ENCODE measurements at places on chromosomes 13 and 19.

DNA sequence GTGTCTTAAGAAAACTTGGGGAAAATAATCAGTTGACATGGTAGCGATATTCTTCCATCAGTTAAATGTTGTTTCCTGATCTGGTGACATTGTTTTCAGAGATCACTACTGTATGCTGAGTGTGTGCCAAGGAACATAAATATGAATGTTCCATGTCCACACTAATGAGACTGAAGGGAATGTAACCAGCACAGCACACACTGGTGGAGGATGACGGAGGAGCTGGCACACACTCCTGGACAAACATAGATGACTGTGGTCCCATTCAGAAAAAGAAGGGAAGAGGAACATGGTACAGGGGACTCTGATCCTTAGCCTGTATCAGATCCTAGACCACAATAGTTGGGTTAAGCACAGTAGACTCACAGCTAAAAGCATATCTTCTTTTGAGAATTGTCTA is 574.8 kb downstream of the MYO16 start:
- DNase-seq, result no peak

DNA sequence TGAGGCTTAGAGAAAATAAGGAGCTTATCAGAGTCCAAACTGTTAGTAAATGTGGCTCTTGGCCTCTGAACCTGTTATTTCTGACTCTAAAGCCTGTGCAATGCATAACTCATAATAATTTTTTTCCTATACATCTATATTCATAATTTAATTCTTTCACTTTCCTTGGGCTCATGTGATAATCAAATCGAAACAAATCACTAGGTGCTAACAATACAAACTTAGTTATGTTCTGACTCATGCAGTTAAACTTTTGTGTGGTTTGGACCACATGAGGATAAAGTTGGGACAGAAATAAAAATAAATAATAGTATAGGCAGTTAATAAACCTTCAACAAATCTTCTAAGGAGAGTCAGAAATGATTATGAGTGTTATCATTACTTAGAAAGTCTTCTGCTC is 1629.0 kb downstream of the OLFM4 start:
- DNase-seq, result no peak

DNA sequence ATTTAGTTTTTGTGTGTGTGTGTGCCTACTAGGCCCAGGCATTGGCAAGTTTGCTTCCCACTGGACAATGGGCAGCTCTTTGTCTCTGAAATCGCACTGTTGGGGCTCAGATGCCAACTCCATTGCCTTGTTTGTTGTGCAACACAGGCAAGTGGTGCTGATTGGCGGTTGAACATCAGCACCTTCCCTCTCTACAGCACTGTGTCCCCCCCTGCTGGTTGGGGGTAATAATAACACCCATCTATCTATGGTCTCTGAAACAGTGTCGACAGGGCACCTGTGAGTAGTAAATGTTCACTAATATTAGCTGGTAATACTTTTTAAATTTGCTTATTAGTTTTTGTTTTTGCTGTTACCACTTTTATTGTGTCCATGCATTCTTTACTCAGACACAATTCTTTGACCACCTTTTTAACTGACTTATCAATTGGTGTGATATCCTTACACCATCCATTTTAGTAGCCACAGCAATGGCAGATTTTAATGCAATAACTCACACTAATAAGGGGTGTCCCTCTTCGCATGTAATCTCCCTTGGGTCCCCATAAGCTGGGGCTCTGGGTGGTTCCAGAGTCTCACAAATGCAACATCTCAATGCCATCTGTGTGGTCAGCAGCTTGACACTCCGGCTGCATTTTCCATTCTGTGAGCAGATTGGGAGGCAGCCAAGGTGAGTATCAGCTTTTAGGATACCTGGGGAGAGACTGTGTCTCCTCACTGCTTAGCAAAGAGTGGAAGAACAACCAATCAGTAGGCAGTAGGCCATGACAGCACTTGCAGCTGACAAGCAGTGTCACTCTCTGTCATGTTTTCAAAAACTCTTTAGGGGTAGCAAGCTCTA is 47.7 kb upstream of the UQCRFS1 start:
- peak; percentile 17 for DNase-seq

DNA sequence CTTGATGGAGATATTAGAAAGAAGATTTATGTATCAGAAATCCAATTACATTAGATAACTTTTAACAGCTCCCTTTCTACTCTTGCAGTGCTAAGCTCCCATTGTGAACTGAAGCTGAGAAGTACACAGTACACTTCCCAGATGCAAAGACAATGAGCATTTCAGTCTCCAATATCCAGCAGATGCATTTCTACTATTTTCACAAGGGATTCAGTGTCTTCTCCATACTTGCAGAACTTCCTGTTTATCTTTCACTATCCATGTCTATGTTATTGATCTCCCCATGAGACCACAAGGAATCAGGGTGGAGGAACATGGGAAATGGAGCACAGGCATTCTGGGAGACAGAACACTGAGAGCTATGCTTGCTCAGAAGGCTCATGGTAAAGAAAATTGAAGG is 207.5 kb downstream of the ENOX1 start:
- DNase-seq, result no peak

DNA sequence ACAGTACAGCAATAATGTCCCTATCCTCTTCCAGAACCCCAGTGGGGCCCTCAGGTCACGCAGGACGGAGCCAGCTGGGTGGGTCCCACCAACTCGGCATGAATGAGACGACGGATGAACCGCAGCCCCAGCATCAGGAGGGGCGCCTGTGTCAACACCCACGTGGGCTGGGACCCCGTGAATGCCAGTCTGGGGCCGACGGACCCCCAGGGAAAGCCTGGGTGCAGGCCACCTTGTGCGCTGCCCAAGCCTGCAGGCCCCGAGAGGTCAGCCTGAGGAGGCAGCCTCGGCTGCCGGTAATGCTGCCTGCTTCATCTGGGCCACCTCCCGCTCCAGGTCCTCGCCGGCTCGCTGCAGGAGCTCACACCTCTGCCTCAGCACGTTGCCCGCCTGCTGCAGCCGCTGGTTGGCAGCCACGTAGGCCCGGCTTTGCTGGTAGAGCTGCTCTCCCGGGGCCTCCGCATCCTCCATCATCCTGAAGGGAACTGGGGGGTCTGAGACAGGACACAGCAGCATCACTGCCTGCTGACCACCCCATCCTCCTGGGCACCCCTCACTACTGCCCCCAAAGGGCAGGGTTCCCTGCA is 4.2 kb downstream of the C19orf25 start:
- DNase-seq, result no peak

DNA sequence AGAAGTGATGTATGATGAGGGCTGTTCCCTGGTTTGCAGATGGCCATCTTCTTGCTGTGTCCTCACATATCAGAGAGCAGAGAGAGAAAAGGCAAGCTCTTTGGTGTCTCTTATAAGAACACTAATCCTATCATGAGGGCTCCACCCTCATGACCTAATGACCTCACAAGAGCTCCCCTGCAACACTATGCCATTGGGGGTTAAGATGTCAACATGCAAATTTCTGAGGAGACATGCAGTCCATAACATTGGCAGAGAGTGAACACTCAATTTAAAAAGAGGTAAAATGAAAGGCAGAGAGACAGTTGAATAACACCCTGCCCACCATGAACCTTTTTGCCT is 10.9 kb downstream of the FAM187B start:
- no peak for DNase-seq

GRCh38 chr13:81304121-81304659 is 963.3 kb upstream of the SPRY2 start:
- no peak for DNase-seq

GRCh38 chr19:18809149-18809868 is 18.2 kb upstream of the COMP start:
- DNase-seq, result no peak

DNA sequence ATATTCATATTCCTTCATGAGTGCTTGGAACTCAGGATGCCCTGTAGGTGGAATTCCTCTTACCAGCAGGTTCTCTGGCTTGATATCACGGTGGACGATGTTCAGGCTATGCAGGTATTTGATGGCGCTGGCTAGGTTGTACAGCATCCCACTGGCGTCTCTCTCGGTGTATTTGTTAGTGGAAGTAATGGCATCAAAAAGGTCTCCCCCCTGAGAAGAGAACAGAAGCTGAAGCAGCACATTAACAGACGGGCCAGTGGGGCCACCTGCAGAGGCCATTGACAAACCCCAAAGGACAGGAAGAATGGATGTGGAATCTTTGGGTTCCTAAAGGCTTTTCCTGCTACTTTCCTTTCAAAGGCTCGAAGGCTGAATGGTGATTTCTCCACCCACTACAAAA is 308.5 kb downstream of the DCLK1 start:
- no peak for DNase-seq

- DNase-seq, result no peak
Measured at GRCh38 chr13:91323349-91323748, 24.1 kb upstream of the MIR17HG start.

- DNase-seq, result no peak
Measured at GRCh38 chr13:30159446-30159839, 147.9 kb downstream of the KATNAL1 start.

GRCh38 chr19:56211718-56212117 is 9.6 kb downstream of the ZSCAN5C start:
- DNase-seq, result no peak

DNA sequence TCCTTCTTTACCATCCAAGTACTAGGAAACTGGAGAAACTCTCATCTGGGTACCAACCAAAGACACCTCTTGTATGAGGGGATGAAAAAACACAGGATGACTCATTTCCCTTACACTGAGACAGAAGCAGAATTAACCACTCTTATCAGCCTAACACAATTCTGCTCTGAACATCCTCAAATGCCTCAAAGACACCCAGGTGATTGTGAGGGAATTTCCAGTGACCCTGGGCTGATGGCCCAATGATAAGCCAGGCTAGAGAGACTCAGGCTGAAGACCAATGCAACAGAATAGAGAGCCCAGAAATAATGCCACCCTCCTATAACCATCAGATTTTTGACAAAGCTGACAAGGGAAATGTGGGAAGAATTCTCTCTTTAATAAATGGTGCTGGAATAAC is 7.0 kb downstream of the ZNF737 start:
- no peak for DNase-seq

DNA sequence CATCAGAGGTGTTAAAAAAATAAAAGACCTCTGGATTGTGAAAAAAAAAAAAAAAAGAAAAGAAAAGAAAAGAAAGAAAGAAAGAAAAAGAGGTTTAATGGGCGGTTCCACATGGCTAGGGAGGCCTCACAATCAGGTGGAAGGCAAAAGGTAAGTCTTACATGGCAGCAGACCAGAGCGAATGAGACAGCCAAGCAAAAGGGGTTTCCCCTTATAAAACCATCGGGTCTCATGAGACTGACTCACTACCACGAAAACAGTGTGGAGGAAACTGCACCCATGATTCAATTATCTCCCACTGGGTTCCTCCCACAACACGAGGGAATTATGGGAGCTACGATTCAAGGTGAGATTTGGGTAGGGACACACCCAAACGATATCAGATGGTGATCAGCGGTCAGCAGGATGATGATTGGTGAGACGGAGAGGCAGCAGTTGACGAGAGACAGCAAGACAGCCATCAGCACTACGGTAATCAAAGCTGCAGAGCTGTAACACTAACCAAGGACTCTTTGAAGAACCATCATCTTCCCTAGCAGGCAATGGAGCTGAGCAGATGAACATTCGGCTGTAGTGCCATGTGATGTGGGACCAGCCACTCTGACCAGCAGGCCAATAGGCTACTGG is 3.9 kb upstream of the CD209 start:
- DNase-seq, result no peak

All from germinal center (tissue), 1 donor.